ENCODE measurements at places on chromosomes 4 and X.

GRCh38 chr4:84870398-84871163 is 95.9 kb downstream of the WDFY3 start:
- no peak for DNase-seq

DNA sequence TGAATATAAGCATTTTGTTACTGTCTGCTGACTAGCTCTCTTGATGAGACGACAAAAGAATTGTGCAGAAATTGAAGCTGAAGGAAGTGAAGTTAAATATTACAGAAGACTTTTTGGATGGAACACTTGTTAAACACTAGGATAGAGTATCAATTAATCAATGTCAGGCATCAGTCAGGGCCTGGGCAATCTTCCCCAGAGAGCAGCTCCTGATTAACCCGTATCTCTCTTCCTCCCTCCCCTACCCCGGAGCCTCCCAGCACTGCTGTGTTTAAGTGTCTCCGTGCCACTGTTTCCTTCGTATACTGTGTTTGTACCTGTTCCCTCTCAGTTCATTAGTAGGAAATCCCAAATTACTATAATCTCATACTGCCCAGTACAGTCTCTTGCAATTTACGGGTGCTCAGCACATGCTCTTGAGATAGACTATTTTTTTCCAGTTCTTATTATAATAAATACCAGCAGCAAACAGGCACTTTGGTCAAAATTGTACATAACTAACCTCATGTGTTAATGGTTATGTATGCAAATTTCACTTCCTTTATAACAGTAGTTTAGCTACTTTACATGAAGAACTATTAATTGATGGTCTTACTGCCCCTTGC is 765.7 kb upstream of the FTHL17 start:
- no peak for DNase-seq

- no peak for DNase-seq
Measured at GRCh38 chrX:9466124-9466495, 1.3 kb downstream of the TBL1X start.

GRCh38 chrX:104166735-104167436 is 633 bp downstream of the FAM199X start:
- no peak for DNase-seq

DNA sequence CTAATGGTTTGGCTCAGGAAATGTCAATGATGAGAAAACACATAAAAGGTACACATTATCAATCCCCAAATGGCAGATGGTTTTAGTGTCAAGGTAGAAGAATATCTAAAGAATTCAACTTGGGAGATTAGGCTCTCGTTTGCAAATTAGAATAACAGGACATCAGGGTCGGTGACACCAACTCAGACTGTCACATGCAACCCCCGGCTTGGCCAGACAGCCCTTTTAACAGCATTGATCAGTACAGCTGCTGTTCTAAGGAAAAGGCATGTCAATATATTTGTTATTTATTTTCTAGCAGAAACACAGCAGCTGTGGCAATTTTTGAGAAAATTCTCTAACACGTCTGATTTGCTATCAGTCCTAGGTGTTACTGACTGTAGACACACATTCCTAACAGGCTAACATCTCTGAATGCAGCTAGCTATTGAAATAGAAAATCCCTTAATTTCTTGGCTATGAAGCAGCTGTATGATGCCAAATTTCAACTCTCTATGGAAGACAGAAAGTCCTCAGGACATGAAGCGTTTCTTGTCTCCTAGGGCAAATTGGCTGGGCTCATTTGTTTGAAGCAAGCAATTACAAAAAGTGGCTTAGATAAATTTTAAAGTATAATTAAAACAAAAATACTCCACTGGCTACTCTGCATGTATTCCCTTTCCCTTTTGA is 269.0 kb upstream of the CXXC4 start:
- DNase-seq: no peak

- DNase-seq: no peak
Measured at GRCh38 chr4:185218312-185218711, 8.9 kb downstream of the SNX25 start.

- DNase-seq: no peak
Measured at GRCh38 chrX:135892781-135893180, 463 bp downstream of the CT45A10 start.

- DNase-seq: no peak
Measured at GRCh38 chr4:119559044-119559647, 69.5 kb downstream of the PDE5A start.

GRCh38 chr4:97121493-97121892 is 1021.8 kb downstream of the STPG2 start:
- DNase-seq: no peak

DNA sequence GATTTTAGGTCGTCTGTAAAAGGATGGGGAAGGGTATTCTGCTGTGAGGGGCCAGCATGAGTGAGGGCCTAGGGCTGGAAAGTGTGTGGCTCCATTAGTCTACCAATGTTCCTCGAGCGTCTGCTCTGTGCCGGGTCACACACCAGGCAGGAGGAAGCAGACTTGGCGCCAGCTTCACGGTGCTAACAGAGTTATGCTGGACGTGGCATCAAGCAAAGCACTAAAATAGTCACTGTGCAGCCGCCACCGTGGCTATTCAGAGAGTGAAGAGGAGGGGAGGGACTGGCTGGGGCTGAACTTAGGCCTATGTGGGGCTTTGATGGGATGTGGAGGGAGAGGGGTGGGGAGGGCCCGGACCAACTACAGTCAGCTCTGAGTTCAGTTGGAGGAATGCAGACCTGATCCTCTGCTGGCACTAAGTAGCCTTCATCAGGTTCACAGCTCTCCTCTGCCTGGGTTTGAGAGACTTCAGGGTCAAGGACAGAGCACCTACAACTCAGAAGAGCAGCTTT is 83.9 kb upstream of the MSX1 start:
- no peak for DNase-seq

DNA sequence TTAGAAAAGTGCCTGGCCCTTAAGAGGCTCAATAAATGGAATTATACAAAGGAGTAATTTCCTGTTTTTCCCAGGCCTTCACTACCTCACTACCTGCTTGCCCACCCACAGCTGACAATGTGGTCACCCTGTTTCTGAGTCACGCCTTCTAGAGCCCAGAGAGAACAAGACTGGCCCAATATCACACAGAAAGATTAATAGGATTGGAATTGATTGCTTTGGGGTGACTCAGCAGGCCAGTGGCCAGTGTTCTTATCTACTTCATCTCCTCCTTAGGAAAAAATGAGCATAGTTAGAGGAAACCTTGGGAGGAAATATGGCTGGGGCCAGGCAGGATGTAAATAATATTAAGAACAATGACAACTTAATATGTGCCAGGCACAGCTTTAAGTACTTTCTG is 4.5 kb upstream of the FGF16 start:
- no peak for DNase-seq

DNA sequence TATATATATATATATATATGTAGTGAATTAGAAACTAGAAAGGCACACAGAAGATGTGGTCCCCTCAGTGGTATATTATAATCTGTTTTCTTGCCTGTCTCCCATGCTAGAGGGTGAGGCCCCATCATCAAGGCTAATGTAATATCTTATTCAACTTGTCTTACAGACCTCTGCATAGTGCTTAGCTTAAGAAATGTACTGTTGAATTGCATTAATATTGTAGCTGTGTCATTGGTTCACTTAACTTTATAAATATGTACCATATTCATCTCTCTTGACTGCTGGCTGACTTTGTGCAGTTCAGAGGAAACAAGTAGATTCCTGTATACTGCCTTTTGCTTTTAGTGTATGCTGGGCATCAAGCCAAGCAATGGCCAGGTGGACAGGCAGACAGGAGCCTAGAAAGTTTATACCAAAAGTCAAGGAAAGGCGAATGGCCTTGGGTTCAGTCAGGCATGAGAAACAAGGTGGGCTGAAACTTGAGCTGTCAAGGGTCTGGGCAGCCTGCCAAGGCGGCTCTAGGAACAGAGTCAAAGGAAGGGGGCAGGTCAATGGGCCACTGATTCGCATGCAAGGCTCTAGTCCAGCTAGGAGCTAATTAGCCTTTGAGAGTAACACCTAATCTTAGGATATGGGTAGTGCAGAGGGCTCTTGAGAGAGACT is 78.8 kb upstream of the LEF1 start:
- DNase-seq: no peak

DNA sequence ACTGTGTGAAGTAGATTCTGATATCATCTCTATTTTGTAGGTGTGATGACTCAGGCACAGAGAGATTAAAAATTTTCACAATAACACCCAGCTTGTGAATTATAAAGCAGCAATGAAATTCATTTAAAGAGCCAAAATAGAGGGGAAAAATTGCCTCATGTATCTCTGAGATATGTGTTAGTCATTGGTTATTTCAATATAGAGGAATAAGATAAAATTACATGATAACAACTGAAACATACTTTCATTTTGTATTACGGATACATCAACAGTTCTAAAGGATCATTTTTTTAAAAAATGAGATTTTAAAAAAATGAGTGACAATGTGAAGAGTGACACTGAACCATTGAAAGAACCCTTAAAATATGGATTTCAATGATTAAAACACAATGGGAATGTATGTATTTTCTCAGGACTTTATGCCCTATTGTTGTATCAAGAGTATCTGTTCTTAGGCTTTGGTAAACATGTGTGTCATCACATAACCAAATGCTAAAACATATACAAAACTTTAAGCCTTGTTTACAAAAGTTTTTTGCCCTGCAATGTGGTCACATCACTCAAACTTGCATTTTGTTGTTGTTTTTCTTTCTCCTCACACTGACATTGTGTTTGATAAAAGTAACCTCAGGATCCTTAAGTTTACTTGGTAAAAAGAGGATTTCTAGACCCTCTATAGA is 221.3 kb downstream of the ANTXR2 start:
- no peak for DNase-seq

- DNase-seq: no peak
Measured at GRCh38 chr4:76582074-76582816, 147.2 kb downstream of the SHROOM3 start.

GRCh38 chr4:188316391-188316790 is 177.2 kb downstream of the TRIML1 start:
- no peak for DNase-seq

DNA sequence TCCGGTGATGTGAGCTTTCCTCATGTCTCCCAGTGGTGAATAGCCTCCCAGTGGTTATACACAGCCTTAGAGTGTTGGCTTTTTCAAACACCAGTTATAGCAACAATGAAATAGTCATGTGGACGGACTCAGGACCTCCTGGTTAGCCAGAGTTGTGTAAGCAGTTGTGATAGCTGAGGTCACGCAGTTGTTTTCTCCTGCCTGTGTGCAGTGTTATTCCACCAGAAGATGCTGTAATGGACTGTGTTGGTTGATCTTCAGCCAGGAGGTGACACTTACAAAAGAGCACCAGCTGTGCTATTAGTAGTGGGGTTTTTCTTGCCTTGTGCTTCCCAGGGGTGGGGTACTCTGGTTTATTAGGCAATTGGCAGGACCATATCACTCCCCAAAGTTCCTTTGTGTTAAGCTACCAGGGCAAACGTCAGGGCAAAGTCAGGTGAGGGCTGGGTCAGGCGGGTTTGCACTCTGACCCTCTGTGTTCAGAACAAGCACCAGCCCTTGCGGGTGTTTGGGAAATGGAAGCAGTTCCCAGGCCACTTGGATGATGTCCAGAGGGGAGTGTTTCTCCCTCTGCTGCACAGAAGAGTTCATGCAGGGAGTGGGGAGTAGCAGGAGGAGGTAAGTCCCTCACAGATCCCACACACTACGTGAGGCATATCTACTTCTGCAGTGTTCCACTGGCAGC is 252.6 kb downstream of the TMEM47 start:
- no peak for DNase-seq

- DNase-seq: no peak
Measured at GRCh38 chrX:109347632-109348031, 134.3 kb downstream of the GUCY2F start.

GRCh38 chr4:95213366-95213765 is 335.4 kb downstream of the UNC5C start:
- no peak for DNase-seq

GRCh38 chr4:24112466-24112865 is 222.6 kb upstream of the PPARGC1A start:
- no peak for DNase-seq

GRCh38 chr4:156228676-156229075 is 275.0 kb upstream of the CTSO start:
- no peak for DNase-seq

- DNase-seq: no peak
Measured at GRCh38 chr4:14729282-14730000, 272.8 kb upstream of the CPEB2 start.

GRCh38 chr4:56321251-56321650 is 66.0 kb downstream of the AASDH start:
- no peak for DNase-seq

DNA sequence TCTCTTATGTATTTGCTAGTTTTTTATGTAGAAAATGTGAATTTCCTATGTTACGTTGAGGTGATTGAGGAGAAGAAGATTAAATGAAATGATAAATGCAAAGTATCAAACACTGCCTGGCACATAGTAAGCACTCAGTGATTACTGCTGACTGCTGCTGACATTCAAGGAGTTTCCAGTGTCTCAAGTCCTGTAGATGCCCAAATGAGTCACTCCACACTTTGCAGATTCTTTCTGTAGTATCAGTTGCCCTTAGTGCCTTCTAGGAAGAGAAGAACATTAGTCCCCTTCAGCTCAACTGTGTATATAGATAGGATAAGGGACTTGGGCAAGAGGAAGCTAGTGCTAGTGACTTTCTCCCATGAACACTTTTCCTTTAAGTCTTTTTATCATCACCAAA is 240.5 kb upstream of the TEX13A start:
- DNase-seq: no peak

DNA sequence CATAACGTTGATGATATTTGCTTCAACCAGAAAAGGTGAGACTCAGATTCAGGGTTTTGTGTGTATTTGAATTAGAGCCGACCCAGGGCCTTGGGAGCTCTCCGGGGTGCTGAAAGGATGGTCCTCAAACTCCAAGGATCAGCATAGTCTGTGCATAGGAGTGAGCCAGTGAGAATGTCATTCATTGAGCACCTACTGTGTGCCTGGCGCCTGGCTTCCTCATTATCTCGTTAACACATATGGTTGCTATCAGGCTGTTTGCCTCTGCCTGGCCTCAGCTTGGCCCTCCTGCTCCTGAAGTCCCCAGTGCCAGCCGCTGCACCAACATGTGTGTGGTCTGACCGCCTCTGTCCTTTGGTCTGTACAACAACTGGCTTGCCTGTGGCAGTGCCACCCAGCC is 25.1 kb upstream of the JAKMIP1 start:
- DNase-seq: no peak

DNA sequence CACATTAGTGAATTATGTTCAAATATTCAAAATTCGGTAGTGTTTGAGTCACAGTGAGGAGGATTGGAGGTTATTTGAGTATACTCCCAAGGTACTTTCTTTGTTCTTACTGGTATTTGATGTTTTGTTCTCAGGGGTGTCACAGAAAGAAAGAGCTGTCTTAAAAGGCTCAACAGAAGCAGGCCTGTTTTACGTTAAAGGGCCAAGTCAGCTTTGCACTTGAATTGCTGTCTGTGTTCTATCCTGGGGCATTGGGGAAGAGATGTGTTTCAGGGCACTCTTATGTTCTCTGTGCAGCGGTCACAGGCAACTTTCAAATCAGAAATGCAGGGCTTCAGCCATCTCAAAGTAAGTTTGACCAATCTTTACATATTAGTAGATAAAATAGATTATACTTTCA is 1113.1 kb upstream of the LCORL start:
- no peak for DNase-seq

DNA sequence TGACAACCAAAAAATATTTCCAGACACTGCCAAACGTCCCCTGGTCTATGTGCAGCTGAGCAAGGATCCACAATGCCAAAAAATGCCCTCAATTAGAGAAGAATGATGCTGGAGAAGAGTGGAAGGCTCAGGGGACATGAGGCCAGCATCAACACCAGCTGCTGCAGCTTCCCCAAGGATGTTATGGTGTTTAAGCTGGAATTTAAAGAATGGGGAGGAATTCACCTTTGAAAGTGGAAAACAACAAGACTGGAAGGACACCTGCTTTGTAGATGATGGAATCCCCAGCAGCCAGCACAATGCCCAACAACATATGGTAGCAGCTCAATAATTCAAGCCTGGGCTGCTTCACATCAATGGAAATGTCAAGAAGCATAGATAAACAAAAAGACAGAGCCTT is 20.3 kb upstream of the SMPX start:
- DNase-seq: no peak
